Myocyte (in vitro differentiated cells): ENCODE measurements at places on chromosomes 7 and 10. TPM values are rescaled to one million over a fixed set of nuclear protein-coding genes. Genes with fewer than 3 reads are reported as not detected.
A peak's percentile ranks its signal among the peaks of the same experiment; 100 is the strongest.

ADAM22 gene
- 0.10 and 0.27 TPM in 2 replicates for total RNA-seq

OPN4 gene
- not detected in 2 replicates for total RNA-seq

DNA sequence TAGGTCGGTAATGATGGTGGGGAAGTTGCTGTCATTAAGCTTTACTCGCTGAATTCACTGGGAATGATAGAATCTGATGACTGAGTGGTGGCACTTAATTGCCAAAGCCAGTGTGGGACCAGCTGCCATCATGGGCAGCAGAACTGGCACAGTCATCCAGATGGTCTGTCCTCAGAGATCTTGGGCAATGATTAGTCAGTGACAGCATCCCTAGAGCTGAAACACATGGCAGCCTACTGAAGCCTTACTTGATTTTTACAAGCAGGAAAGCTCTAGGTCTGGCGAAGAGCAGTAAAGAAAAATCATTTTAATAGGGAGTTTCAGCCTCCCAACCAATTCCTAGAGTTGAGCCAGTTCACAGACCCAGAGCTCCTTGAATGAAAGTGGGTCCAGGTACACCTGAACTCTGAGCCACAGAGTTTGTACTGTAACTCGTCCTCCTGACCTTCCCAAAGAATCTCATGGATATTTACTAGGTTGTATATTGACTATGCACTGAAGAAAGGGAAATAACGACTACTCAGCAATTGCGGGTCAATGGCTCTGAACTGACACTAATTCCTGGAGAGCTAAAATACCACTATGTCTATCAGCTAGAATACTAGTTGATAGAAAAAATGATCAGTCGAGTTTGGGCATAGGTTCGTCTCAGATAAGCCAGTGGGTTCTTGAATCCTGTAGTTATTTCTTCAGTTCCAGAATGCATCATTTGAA is 4.4 kb upstream of the ASB13 start:
- DNase-seq = peak; percentile 49

DNA sequence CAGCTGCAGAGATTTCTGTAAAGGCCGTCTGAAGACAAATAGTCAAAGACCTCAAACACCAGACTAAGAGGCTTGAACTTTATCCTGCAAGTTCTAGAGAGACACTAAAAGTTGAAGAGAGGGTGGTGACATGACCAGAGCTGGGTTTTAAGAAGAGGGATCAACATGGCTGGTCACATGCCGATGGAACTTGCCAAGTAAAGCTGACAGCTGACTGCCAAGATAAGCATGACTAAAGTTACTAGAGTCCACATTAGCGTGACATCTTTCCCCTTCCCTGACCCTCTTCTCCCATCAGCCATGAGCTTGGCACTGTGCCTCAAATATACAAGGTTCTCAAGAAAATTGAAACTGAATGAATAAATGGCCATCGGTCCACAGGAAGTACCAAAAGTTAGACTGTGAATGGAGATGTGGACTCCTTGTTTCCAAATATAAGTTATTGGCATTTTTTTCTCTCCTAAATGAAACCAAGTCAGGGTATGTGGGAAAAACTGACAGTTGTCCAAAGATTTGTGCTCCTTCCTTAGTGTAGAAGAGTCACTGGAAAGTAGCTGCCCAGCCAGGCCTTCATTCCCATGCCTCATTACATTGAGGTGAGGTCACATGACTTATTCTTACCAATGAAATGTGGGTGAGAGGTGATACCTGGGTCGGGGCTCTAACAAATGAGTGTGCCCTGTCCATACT is 24.5 kb downstream of the XPNPEP1 start:
- peak; percentile 97 for DNase-seq

GRCh38 chr10:34168439-34168838 is 646.7 kb downstream of the PARD3 start:
- DNase-seq = peak; percentile 26

GRCh38 chr10:29616542-29616941 is 18.2 kb downstream of the SVIL start:
- DNase-seq = no peak

- DNase-seq = no peak
These were observed 254.9 kb downstream of the ELMO1 start for GRCh38 chr7:37193775-37194135.
